NCI-H510A treated with DMSO at 0.1 percent for 48 hours (cell line): ENCODE measurements at places on chromosomes 2 and 18.

- DNase-seq, result no peak
These were observed 5.2 kb upstream of the NDUFV2 start for GRCh38 chr18:9097349-9097748.

DNA sequence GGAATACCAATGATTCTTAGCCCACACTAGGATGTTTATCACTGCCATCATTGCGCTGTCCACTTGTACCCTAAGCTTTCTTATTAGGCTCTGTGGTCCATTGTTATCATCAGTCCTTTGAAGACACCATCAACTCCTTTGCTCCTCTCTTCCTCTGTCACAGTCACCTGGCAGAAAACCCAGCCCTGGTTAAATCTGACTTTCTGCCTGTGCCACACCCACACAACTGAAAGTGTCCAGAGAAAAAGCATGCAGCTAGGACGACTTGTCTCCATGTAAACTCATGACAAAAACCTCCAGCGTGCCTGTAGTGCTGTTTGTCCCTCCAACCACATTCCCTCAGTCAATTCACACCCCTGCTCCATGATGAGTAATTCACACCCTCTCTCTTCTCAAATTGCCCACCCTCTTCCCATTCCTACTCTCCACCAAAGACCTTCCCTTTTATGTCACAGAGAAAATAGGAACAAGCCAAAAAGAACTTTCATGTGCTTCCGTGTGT, 297.4 kb upstream of the MGAT5 start:
- no peak for DNase-seq

GRCh38 chr2:152864601-152865149, 146.3 kb downstream of the ARL6IP6 start:
- no peak for DNase-seq

DNA sequence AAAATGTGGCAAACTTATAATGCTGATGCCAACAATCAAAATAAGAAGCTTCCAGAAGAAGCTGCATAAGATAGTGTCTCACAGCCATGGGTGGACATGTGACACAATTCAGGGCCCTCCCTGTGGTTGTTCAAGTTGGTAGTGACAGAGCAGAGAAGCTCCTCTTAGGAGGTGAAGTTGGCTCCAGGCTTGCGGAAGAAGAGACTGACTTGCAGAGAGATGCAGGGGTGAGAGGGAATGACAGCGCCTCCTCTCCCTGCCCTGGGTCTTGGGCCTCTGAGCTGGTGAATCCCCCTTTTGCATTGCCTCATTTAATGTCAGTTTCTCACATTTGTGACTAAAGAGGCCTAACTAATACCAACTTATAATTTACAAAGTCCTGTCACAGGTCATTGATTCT, 23.0 kb upstream of the RHOB start:
- no peak for DNase-seq

GRCh38 chr18:9898792-9899549, 13.2 kb downstream of the TXNDC2 start:
- no peak for DNase-seq

GRCh38 chr2:3143602-3144001, 234.0 kb downstream of the EIPR1 start:
- no peak for DNase-seq

GRCh38 chr2:29606104-29607037, 315.0 kb downstream of the ALK start:
- no peak for DNase-seq

- no peak for DNase-seq
These were observed 63.1 kb downstream of the FECH start for GRCh38 chr18:57523171-57523956.
